ENCODE measurements at places on chromosomes 16 and 17. TPM values are rescaled to one million over a fixed set of nuclear protein-coding genes. Genes with fewer than 3 reads are reported as not detected.

The DHRS13 gene
- 5.3 TPM for total RNA-seq

The VASN gene
- total RNA-seq, result 5.7 TPM

The STX1B gene
- total RNA-seq, result 2.6 TPM

The MLST8 gene
- total RNA-seq, result 63.9 TPM

The CDH3 gene
- 8.6 TPM for total RNA-seq

The RND2 gene
- total RNA-seq, result 0.18 TPM

The FBXW10B gene
- total RNA-seq, result not detected

The TERB1 gene
- not detected for total RNA-seq

The CD300H gene
- total RNA-seq, result not detected

The KRTAP3-1 gene
- not detected for total RNA-seq

The CA5A gene
- not detected for total RNA-seq

The DLX3 gene
- not detected for total RNA-seq

The NOG gene
- 64.4 TPM for total RNA-seq

The C1QL1 gene
- total RNA-seq, result not detected

The DPEP2NB gene
- not detected for total RNA-seq

The OTOP2 gene
- not detected for total RNA-seq

All from glomerular endothelial cell (primary cell).